ENCODE measurements at places on chromosomes 6 and 20.

GRCh38 chr6:151722342-151722741 lies 85.1 kb upstream of the ESR1 start:
- no peak for DNase-seq

GRCh38 chr20:37042986-37043972 lies 52.5 kb downstream of the RBL1 start:
- no peak for DNase-seq

DNA sequence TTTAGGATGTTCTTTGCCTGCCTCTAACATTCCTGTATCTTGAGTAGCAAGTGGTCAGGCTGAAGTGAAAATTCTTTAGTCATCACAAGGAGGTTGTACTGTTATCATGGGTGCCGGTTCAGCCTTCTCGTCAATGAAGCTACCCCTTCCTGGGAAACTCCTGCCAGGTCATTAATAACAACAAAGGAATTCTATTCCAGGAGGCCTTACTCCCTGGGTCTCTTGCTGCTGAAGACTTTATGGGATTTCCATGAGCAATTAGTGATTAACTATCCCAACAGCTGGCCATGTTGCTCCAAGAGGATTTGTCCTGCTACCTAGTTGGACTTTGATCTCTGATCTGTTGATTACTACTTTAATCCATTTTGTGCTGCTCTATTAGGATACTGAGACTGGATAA lies 62.7 kb upstream of the ELOVL5 start:
- no peak for DNase-seq

- DNase-seq: no peak
Measured at GRCh38 chr6:31585491-31585890, 586 bp upstream of the LST1 start.

DNA sequence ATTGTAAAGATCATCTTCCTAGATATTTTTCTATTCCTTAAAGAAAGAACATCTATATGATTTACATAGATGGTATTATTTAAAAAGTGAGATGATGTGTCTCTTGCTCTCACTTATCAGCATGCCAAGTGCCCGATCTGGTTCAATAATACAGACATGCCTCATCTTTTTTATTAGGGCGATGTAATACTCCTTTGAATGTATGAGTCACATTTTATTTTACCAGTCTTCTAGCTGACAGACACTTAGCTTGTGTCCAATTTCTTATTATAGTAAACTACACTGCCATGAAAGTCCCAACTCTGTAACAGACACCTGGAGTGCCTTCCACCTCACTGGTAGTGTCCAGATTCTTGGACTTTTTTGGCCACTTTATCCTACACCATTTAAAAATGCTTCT lies 586.6 kb upstream of the BTBD3 start:
- DNase-seq: no peak

DNA sequence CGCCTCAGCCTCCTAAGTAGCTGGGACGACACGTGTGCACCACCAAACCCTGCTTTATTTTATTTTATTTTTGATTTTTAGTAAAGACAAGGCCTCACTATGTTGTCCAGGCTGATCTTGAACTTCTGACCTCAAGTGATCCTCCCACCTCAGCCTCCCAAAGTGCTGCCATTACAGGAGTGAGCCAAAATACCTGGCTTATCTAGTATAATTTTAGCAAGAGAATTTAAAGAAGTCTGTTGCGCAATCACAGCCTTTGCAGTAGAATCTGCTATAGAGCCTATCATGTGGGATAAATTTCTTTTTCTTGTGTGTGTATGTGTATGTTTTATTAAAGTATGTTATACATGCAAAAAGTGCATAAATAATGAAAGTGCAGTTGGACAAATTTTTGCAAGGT lies 92.1 kb upstream of the ANKEF1 start:
- DNase-seq: no peak

DNA sequence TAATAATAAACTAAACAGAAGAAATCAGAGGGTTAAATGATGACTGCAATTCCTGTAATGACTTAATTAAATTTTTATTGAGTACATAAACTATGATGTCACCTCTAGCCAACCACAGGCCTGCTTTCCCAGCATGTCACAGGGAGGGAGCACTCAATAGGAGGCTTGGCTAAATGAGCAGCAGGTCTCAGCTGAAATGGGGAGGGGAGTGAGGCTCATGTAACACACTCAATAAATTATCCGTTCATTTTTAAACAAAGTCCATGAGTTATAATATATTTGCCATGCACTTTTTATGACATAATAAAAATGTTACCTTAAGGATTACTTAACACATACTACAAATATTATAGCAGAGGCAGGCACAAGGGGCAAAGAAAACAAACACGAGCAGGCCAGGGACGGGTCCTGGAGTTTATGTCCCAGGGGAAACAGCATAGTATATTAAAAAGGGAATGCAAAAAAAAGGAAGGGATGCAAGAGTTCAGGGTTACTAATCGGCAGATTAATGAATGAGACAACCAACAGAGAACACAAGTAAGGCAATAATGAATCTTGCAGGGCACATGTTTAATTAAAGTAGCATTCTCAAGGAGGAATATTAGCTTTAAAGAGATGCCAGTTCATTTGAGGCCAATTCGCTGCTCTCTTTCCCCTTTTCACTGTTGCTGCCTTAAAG lies 27.1 kb upstream of the FAM83C start:
- no peak for DNase-seq

GRCh38 chr6:150417899-150418826 lies 49.4 kb downstream of the IYD start:
- DNase-seq: no peak

DNA sequence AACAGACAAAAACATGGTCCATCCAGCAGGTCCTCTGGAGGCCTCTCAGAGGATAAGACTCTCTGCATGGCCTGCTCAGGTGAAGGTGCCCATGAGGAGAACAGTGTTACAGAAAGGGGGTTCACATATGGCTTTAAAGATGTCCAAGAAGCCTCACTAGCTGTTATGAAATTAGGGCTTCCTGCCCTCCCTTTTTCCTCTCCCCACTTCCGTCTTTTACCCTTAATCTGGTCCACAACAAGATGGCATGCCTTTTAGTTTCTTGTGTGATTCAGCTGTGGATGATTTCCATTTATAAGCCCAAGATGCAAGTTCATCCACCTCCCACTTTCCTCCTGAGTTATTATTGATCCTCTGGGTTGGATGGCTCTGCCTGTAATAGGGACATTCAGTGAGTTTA lies 14.0 kb downstream of the GCNT2 start:
- DNase-seq: no peak

DNA sequence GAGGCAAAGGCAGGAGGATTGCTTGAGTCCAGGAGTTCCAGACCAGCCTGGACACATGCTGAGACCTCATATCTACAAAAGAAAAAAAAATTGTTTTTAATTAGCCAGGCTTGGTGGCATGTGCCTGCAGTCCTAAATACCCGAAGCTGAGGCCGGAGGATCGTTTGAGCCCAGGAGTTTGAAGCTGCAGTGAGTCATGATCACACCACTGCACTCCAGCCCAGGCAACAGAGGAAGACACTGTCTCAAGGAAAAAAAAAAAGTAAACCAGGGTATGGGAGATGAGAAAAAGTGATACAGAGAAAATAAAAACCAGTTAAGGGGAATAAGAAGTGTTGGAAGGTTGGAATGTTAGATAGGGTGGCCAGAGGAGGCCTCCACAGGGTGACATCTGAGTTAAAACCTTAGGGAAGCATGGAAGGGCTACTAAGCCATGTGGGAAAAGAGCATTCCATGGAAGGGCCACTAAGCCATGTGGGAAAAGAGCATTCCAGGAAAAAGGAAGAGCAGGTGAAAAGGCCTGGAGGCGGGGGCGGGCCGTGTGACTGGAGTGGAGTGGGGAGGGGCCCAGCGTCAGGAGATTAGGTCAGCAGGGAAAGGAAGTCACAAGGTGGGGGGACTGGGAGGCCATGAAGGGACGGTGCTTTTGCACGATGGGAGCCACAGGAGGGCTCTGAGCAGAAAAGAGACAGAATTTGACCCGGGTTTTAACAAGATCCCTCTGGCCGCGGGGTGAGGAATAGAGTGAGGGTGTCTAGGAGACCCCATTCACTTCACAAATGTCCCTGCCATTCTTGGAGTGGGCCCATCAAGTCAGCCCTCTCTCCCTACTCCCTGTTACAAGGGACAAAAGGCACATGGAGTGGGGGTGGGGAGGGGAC lies 18.3 kb downstream of the CPNE5 start:
- DNase-seq: no peak

GRCh38 chr20:49313283-49313682 lies 35.4 kb upstream of the ZNFX1 start:
- no peak for DNase-seq

DNA sequence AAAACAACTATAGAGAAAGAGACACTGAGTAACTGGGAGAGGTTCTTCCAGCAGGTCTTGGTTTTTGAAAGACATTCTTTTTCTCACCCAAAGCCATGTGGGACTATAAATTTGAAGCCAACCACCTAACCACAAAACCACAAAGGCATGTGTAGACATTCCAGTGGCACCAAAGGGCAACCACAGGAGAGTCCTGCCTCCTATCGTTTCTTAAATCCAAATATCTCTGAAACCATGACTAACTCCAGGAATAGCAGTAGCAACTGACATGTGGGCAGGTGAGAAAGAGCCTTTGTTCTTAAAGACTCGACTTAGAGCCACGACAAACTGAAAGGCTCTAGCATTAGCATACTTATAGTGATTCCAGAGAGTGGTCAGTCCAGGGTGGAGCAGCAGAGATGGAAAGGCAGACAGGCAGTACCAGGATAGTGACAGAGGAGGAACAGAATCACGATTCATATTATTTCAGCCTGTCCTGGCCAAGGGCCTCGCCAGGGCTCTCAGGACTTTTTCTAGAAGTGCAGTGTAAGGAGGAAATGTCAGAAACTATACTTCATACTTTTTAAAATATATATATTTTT lies 9.4 kb upstream of the COL9A1 start:
- DNase-seq: no peak

- no peak for DNase-seq
Measured at GRCh38 chr6:17883665-17884497, 103.6 kb downstream of the KIF13A start.

GRCh38 chr20:62908971-62909791 lies 17.1 kb downstream of the DIDO1 start:
- DNase-seq: no peak

- DNase-seq: no peak
Measured at GRCh38 chr6:42375007-42375635, 76.6 kb downstream of the TRERF1 start.

- no peak for DNase-seq
Measured at GRCh38 chr20:62258499-62259293, 20.4 kb downstream of the OSBPL2 start.

DNA sequence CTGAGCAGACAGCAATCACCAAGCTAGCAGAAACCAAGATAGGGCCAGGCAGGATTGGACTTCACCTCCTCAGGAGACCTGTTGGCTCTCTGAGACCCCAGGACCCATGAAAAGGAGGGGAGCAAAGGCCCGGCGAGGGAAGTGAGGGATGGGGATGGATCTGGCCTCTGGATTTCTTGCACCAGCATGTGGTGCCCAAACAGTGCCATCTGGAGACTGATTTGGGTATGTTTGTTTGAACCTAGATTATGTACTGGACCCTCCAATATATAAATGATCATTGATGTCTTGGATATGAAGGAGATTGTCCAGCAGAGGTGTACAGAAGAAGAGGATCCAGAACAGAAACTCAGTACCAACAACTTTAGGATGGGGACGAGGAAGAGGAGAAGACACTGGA lies 83.4 kb upstream of the LY86 start:
- DNase-seq: no peak

DNA sequence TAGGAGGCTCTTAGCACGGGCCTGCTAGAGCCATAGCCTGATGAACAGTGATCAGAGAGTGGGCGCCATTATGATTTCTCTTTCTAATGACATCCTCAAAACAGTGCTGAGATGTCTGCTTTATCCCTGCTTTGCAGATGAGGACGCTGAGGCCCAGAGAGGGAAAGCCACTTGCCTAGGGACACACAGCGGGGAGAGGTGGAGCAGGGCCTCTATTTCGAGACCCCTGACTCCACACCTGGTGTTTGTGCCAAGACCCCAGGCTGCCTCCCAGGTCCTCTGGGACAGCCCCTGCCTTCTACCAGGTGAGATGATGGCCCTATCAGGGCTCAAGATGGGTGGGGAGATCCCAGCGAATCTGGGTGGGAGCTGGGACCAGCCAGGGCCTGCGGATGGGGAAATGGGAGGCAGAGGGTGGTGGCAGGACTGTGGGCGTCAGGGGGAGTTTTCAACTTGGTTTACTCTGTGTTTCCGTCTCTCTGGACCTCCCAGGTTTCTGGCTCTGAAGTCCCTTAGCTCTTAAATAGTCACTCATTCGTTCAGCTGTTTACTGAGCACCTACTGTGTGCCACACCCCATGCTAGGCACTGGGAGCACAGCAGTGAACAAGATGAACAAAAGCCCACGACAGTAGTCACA lies 36.7 kb downstream of the SRC start:
- DNase-seq: no peak

- DNase-seq: no peak
Measured at GRCh38 chr6:3301506-3301905, 42.8 kb downstream of the PSMG4 start.

DNA sequence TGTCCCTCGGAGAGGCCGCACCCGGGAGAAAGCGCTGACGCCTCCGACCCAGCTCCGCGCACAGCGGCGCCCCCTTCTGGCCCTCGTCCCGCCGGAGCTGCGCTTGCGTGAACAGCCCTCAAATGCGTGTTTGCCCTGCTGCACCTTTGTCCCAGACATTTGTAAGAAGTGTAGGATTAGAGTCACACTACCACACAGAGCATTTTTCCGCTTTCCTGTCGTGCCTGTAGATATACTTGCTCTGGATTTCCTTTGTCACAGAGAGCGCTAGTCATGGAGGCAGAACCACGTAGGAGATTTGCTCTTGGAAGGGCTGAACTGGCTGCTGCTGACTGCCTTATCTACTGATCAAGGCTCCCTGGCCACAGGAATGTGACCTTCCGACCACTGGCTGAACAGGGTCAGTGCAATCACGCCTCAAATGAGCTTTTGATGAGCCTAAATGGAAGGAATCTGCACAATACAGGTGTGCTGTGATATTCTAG lies 62.3 kb downstream of the PAX1 start:
- no peak for DNase-seq

DNA sequence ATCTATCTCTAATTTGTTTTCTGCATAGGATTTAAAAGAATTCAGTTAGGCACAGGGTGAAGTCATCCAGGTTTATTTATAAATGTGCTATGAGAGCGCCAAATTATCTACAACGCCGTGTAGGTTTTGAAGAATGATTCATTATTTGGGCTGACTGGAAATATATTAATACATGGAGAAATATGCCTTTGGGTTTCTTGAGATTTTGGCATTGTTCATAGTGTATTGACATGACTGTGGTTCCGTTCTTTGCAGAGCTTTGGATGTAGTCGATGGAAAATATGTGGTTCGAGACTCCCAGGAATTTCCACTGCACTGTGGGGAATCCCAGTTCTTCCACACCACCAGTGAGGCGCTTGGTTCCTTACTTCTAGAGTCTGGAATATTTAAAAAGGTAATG lies 90.9 kb downstream of the CRYBG1 start:
- no peak for DNase-seq
